ENCODE measurements at places on chromosomes 3 and 15.
A peak's percentile ranks its signal among the peaks of the same experiment; 100 is the strongest.

GRCh38 chr3:192719964-192720363, 7.4 kb downstream of the FGF12 start:
- no peak for DNase-seq

GRCh38 chr15:95635666-95636065, 694.8 kb upstream of the NR2F2 start:
- DNase-seq: no peak

GRCh38 chr15:39359771-39360170, 221.1 kb upstream of the THBS1 start:
- no peak for DNase-seq

- DNase-seq: no peak
Measured at GRCh38 chr3:179852142-179852905, 184.4 kb downstream of the PEX5L start.

DNA sequence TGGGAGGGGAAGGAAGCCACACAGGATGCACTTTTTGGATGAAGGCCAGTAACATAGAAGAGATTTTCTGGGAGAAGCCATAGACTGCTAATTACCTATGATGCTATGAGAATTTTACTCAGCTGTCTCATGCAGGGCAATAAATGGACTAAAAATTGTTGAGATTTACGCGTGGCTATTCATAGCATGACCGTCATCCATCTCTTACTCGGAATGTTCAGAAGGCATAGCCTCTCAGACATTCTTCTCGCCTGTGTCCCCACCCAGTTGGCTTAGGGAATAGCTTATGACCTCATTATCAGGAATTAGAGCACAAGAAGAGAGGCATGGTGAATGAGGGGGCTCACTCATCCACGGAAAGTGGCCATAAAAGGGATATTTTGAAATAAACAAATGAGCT, 107.9 kb upstream of the ATP10A start:
- DNase-seq: no peak

DNA sequence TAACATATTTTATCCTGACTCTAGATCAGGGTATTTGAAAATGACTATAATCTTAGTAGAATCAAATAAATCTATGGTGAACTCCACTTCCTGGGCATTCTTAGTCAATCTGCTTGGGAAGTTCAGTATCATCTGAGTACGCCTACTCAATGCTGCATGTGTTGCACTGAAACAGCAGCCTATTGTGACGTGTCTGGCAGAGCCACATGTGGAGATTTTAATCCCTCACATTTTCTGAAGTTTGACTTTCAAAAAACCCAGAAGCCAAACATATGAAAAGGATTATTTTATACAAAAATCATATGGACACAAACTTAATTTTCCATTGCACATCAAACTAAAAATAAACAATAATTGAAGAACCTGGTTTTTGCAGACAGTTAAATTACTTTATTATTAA, 798.3 kb downstream of the ROBO1 start:
- no peak for DNase-seq

- no peak for DNase-seq
Measured at GRCh38 chr3:67622652-67623051, 31.8 kb downstream of the SUCLG2 start.

- DNase-seq: no peak
Measured at GRCh38 chr3:18716101-18716500, 291.0 kb upstream of the SATB1 start.

GRCh38 chr3:10169000-10169496, 4.3 kb downstream of the IRAK2 start:
- DNase-seq: peak; percentile 34

DNA sequence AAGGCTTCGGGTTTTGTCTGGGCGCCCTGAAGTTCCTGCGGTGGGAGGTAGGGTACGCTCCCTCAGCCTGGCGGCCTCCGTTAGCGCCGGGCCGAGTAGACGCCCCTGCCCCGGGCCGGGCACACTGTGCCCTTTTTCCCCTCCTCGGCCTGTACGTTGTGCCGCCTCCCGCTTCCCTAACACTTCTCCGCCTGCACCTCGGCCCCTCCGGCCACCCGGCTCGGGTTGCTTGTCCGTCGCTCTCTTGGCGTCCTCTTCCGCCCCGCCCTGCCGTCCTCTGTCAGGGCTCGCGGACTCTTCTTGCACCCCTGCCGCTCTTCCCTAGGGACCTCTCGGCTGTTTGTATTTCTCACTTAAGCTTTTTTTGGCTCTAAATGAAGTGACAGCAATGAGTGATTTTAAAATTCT, 384 bp downstream of the KNL1 start:
- peak; percentile 34 for DNase-seq

DNA sequence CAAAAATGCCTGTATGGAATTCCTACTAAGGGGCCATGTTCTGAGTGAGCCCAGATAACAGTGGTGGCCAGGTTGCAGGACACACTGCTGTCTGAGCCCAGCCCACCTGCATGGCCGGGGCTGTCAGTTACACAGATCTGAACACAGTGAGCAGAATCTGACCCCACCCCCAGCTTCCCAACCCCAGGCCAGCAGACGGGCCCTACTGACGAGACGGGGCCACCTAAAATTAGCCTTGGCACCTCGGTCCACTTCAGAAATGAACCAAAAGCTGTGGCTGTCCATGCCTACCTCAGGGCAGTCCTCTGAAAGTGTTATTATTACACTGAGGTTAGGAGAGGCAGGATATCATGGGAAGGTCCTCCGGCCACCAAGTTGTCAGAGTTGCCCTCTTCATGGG, 51.8 kb downstream of the LMCD1 start:
- DNase-seq: no peak

- DNase-seq: no peak
Measured at GRCh38 chr3:60114191-60114590, 1064.4 kb upstream of the CFAP20DC start.

DNA sequence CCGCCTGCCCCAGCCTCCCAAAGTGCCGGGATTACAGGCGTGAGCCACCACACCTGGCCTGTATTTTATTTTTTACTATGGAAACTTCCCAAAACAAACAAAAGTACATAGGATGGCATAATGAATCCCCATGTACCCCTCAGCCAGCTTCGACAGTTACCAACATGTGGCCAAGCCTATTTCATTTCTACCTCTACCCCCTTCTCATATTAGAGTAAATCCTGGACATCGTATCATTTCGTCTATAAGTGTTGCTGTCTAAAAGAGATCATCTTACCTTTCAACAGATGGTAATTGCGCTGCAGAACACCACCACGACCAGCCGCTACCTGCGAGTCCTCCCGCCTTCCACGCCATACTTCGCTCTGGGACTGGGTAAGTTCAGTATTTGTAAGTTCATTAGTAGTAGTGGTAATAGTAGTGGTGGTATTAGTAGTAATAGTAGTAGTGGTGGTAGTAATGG, 44.9 kb downstream of the DLEC1 start:
- no peak for DNase-seq

DNA sequence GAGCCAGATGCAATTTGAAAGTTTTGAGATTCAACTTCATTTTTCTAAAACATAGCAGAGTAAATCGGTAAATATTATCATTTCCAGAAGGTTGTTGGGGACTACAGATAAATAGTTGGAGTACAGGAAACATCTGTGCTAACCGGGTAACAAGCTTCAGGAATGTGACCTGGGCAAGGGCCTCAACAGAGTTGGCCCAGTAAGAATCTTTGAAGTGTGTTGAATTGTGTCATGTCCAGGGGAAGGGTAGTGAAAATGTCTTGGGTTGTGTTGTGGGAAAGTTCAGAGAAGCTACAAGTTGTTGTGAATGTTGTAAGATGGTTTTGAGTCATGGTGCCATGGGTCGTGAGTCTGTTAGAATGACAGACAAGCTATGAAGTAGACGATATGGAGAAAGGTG, 35.7 kb downstream of the SQOR start:
- DNase-seq: no peak

GRCh38 chr3:105938806-105939205, 70.0 kb upstream of the CBLB start:
- no peak for DNase-seq

DNA sequence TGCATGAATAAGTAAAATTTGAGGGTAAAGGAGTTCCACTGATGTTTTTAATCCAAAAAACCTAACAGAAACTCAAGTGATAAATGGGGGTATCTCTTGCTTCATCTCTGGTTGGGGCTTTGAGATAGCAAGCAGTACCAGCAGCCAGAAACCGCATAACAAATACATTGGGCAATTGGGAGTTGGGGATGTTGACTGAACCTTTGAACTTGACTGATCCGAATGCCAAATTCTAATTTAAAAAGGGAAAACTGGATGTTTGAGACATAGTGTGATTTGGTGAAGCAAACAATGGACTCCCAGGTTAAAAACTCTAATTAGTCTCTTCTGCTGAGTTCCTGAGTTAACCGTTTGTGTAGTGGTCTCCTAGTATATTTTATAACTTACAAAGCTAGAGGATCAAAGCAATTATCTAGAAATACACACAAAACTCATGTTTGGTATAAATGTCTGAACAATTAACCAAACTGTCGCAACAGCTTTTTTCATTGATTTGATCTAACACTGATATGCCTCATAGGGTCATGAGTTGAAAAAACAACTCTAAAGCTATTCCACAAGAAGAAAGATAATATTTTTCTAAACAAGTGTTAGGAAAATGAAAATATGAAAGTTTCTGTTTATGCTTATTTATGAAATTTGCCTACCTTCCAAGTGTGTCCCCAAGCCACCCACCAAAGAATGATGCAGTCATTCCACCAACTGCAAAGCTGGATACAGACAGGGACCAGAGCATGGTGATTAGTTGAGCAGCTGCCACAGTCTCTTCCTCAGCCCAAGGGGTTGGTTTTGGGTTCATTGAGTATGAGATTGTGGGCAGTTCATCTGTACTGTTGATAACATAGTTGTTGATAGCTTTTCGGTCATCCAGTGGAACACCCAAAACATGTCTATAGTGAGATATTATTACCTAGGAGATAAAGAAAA, 12.4 kb downstream of the SLC2A2 start:
- no peak for DNase-seq

DNA sequence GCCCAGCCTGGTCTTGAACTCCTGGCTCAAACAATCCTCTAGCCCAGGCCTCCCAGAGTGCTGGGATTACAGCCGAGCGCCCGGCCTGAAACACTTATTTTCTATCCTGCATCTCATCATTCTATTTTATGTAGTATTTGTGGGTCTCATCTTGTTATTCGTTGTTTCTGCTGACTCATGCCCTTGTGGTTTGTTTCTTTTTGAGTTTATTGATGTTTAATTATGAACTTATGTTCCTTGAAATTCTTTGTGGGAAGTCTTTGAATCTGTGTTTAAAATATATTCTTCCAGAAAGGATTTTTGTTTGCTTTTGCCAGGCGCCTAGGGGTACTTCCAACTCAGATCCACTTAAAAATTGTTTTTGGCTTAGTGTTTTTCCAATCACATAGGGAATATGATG, 78.3 kb upstream of the C15orf39 start:
- DNase-seq: no peak

- no peak for DNase-seq
Measured at GRCh38 chr15:31463521-31464102, 137.0 kb downstream of the KLF13 start.

DNA sequence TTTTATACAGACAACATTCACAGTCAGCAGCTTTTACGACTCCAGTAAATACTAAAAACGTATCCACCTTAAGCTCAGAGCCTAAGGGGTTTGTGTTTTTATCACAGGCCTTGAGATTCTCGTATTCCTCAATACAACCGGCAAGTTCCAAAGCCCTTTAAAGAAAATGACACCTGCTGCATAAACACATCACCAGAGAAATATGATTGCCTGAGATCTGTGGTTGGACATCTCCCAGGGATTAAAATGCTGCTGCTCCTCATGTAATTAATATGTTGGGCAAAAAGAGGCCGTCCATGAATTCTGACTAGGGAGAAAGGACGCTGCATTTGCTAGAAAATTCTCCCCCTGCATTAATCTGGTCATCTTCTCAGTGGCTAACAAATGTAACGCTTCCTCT, 544.8 kb downstream of the MAGI1 start:
- no peak for DNase-seq

DNA sequence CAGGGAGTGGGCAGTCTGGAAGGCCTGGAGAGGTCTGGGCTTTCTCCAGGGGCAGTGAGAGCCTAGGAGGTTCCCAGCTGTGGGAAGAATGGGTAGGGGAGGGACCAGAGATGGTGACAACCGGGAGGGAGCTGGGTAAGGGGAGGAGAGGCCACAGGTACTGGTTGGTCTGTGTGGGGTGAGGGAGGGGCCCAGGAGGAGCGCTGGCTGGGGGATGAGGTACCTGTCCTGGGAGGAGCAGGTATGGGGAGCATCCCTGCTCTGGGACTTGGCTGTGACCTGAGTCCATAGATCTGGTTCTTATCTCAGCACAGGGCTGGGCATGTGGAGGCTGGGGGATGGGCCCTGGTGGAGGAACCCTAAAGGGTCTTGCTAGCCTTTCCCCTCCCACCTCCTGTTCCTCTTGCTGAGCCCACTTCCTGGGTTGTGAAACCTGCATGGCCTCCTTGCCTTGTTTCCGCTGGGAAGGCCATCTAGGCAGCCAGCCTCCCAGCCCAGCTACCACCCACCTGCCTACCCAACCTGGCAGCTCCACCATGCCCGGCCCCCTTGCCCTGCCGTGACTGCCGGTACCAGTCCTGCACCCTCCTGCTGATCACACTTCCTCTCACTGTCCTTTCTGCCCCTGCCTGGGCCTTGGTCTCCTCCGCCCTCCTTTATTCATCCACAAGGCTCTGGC, 11.0 kb downstream of the PRKCD start:
- peak; percentile 54 for DNase-seq

DNA sequence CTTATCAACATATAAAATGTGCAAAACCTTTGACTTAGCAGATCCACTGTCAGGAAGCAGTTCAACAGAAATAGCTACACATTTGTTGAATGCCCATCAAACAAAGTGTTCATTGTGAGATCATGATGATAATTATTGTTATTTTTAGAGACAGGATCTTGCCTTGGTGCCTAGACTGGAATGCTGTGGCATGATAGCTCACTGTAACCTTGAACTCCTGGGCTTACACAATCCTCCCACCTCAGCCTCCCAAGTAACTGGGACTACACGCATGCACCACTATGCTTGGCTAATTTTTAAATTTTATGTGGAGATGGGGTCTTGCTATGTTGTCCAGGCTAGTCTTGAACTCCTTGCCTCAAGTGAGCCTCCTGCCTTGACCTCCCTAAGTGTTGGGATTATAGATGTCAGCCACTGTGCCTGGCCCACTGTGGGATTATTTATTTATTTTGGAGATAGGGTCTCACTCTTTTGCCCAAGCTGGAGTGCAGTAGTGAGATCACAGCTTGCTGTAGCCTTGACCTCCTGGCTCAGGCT, 8.8 kb downstream of the MAP2K5 start:
- DNase-seq: no peak

DNA sequence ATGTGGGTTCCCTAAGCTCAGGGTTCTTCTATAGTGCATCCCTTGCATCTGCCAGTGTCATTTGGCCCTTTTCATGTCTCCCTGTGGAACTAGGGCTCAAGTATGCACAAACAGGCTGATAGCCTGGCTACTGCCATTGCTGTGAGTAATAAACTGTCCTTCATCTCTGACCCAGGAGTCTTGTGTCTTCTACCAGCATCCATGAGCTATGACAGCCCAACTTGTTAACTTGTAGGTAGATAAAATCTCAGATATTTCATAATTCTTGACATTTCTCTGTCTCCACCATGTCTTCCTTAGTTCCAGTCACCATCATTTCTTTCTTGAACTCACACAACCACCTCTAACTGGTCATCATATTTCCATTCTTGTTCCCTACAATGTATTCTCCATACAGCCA, 19.5 kb upstream of the BCL2L10 start:
- DNase-seq: no peak

All from large intestine (tissue), 12 donors.